Stimulated activated CD8-positive, alpha-beta memory T cell treated with anti-CD3 and anti-CD28 coated beads, Interleukin-15, amount 100 ng/mL, for 48 hours (primary cell): ENCODE measurements at places on chromosomes 2 and 18.

DNA sequence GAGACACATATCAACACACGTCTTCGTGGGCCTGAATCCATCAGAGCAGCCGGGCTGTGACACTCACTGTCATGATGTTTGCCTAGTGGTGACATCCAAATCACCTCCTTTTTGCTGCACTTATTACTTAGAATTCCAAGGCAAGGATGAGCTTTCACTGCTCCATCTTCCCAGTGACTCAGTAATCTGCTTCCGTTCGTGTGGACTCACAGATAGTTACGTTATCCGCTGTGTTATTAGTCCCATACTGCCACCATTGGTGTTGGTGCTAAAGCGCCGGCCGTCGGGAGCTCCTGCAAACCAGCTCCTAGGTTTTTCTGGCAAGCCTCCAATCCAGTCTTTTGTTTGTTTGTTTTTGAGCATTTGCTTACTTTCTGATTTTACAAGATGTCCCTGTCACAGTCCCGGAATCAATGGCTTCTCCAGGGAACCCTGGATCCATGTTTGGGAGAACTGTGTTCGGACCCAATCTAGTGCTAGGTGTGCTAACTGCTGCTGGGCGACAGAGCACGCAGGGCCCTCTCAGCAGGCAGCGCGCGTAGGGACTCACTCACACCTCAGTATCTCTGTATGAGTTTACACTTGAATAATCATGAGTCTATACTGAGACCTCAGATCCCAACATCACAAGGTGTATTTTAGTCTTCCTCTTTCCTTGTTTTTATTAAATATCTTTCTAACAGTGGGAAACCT is 42.6 kb downstream of the HDAC4 start:
- no peak for DNase-seq

DNA sequence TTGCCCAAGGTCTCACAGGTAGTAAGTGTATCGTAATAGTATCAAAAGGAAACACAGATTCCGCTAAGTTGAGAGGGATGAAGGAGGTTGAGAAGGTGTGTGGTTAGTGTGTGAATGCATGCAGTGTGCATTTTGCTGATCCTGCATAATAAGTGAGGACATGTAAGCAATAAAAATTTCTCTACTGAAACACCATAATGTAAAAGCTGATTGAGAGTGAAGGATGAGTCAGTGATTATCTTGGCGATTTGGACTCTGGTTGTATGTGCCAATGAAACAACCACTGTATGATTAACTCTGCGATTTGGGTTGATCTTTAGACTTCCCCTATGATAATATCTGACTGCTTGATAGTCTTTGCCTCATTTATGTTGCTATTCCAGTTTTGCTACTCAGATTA is 16.7 kb upstream of the ADGRF3 start:
- DNase-seq: no peak

DNA sequence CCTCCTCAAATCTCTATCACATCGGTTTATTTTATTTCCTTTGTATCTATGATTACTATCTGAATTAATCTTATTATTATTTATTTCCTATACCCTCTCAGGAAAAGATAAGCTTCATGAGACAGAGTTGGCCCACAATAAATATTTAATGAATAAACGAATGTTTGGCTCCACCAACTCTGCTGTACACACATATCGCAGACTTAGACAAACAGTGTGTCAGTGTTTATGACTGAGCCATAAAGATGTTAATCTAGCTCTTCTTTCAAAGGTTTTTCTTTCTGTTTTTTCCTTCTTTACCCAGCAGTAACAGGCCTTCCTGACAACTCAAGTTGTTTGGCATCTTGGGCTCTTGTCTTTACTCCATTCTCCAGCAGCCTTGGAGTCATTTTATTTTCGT is 329.5 kb downstream of the CDH2 start:
- DNase-seq: no peak

DNA sequence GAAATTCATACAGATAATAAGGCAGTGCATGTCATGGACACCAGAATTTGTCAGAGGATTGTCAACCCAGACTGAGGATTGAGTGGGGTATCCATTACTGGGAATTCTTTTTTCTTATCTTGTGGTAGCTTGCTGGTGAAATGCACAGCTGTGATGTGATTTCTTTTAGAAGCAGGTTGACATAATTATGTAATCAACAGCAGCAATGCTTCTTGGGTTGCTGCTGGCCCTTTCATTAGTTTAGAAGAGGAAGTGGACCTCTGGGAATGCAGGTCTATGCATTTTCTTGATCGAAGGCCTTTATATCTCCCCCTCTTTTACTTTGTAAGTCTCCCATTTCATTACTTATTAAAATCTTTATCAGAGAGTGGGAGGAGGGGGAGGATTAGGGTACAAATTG is 319.9 kb downstream of the AGPS start:
- no peak for DNase-seq

DNA sequence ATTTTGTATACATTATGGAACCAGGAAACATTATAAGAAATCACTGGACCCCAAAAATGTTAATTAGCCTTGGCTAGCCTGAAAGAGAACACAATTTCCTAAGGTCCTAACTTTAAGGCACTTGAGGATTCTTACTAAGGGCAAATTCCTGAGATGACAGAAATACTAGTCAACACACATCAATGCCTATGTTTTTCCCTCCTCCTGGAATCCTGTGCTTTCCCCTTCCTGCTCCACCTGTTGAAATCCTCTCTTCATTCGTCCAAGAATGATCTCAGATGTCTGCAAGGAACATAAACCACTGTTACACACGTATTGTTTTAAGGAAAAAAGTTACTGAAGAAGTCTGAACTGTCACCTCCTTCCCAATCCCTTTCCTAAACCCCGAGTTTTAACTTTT is 21.2 kb upstream of the DARS1 start:
- DNase-seq: no peak

GRCh38 chr2:163752267-163752666 is 16.5 kb upstream of the FIGN start:
- no peak for DNase-seq

- DNase-seq: no peak
Observed at GRCh38 chr2:60479226-60480088, 74.0 kb downstream of the BCL11A start.

DNA sequence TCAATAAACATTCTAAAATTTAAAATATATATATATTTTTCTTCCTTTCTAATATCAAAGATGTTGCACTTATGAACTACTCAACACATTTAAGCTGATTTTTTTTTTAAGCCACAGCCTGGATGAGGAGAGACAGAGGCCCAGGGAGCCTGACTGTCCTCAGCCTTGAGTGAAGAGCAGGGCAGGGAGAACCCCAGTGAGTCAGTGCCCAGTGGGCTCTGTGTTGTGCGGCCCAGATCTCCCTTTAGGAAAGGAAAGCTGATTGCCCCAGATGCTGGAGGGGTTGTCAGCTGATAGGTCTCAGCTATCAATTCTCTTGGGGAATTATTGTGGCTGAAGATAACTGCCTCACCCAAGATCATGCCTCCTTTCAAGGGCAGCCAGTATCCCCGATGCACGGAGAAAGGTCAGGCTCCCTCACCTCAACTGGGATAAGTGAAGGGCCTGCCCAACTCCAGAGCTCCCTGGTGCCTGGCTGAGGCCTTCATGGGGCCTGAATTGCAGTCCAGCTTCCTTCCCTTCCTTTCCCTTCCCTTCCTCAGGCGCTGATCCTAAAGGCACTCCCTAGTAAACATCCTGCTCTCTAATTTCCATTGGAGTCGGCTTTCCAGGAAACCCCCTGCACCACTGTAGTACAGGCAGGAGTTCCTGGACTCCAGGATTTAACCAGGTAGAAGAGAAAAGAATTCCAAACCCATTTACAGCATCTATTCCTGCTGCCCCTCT is 106.9 kb upstream of the ATL2 start:
- no peak for DNase-seq

GRCh38 chr2:218904176-218904575 is 23.5 kb downstream of the WNT10A start:
- DNase-seq: no peak

DNA sequence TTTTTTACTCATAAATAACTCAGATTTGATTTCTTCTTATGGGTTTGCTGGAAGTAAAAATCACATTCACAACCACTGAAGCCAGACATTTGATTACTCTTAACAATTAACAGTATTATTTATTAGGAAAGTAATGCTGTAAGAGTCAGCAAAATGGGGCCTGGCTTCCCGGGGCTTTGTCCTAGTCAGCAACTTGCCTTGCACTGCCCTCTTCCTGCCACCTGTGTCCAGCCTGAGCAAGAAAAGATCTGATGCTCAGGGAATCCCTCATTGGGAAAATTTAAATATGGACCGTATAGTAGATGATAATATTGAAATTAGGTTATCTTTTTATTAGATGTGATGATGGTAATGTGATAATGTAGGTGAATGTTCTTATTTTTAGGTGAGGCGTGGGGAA is 30.8 kb upstream of the ACYP2 start:
- DNase-seq: no peak

- DNase-seq: no peak
Observed at GRCh38 chr18:33578518-33579348, 714 bp downstream of the ASXL3 start.

GRCh38 chr2:212871597-212871996 is 279.8 kb downstream of the IKZF2 start:
- no peak for DNase-seq

GRCh38 chr2:204159526-204159925 is 223.0 kb downstream of the ICOS start:
- DNase-seq: no peak

DNA sequence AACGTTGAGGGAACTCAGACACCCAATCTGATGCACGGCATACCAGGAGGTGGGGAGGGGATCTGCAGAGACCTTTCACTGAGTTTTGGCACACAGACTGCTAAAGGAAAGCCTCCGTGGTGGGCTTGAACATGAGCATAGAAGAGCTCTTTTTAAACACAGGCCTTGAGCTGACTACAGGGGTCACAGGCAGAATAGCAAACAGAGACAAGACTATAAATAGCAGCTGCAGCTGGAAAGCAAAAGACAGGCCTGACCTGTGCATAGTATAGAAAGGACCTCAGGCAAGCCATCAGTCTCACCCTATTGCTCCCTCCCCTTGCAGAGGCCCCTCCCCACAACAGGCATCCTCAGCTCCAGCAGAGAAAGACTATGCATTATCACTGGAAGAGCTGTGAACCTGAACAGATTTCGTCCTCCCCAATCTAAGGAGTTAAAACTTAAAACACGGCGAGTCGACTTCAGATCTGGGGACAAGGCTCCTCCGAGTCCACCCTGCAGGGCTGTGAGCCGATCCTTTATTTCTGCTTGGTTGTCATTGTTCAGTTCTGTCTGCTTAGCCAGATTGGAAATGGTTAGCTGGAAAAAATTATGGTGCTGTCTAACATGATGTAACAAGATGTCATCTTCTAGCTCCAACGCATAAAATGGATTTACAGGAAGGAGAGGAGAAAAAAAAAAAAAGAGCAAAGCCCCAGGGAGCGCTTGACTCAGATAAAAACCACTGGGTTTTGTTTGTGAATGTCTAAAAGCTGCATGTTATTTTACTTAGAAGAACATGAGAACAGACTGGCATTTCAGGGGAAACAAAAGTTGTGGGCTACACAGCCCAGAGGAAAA is 25.2 kb upstream of the LCLAT1 start:
- no peak for DNase-seq

DNA sequence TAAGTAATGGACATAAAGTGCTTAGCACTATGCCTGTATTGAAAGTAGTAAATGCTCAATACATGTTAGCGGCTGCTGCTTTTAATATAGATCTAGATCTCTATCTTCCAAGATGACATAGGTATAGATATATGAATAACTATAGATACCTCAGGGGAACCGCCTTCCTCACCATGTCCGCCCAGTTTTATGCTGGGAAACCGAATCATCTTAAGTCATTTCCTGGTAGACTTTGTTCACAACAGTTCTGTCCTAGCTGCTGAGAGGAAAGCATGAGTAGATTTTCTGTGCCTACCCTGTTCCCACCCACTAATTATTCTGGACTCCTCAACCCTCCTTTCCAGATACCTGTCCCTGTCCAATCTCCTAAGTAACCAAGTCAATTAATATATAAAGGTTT is 21.6 kb upstream of the ITM2C start:
- DNase-seq: no peak

DNA sequence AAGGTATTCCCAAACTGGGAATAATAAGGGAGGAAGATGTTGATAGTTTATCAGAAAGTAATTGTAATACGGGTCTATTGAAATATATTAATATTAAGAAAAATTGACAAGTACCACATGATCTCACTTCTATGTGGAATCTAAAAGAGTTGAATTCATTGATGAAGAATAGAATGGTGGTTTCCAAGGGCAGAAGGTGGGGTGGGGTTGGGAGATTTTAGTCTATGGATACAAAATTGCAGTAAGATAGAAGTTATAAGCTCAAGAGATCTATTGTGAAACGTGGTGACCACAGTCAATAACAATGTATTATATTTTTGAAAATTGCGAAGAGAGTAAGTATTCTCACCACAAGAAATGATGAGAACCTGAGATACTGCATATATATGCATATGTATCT is 38.9 kb downstream of the COL3A1 start:
- DNase-seq: no peak

DNA sequence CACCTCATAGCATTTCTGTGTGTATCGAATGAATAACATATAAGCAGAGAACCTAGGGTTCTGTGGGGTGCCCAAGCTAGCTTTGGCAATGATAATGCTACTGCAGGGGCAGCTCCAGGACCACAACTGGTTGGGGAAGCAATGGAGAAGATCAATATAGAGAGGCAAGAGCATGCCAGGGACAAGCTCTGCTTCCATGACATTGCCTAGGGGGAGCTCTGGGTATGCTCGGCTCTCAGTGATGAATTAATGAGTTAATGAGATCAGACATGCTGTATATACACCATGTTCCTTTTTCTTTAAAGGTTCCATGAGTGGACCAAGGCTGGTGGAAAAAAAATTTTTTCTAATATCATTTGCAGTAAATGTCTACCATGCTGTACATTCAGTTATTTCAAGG is 618.4 kb downstream of the BCL11A start:
- DNase-seq: no peak

- no peak for DNase-seq
Observed at GRCh38 chr2:115652652-115653051, 1210.2 kb downstream of the DPP10 start.

- DNase-seq: no peak
Observed at GRCh38 chr2:44244135-44244871, 31.0 kb upstream of the SLC3A1 start.

GRCh38 chr18:29185801-29186200 is 1008.9 kb upstream of the CDH2 start:
- no peak for DNase-seq

- DNase-seq: no peak
Observed at GRCh38 chr2:20667151-20667530, 197 bp downstream of the GDF7 start.

GRCh38 chr2:32849456-32850194 is 97.1 kb upstream of the LTBP1 start:
- DNase-seq: no peak

DNA sequence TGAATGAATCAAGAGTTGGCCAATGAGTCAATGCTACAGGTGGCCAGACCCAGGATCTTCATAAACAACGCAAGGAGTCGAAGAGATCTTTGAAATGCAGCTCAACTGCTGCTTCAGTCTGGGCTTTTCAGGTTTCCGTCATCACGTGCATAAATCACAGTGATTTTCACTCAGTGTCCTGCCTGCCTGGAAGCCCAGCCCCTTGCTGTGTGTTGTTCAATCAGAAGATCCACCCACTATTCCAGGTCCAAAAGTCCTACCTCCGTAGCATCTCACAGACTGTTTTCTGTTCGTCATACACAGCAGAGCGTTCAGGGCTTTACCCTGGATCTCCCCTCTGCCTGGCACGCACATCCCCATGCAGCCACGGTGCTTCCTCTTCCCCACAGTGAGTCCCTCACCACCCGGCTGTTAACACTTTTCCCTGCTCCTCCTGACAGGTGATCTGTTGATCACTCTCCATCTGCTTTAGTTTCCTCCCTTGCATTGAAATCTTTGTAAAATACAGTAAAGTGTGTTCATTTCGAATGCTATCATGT is 216.3 kb downstream of the MYT1L start:
- no peak for DNase-seq

- no peak for DNase-seq
Observed at GRCh38 chr18:58392324-58393000, 236.4 kb downstream of the ALPK2 start.
